Daoy (cell line): ENCODE measurements at places on chromosomes 11 and 22. TPM values are rescaled to one million over a fixed set of nuclear protein-coding genes. Genes with fewer than 3 reads are reported as not detected.

Gene SPATA19
- not detected in 2 replicates for total RNA-seq

- DNase-seq, result no peak
Observed at GRCh38 chr11:70509476-70509875, 111.1 kb downstream of the CTTN start.

GRCh38 chr22:17336061-17336460, 33.2 kb upstream of the CECR2 start:
- no peak for DNase-seq

Gene OR4C16
- total RNA-seq, result not detected in 2 replicates

GRCh38 chr22:45975164-45976161, 1.5 kb downstream of the WNT7B start:
- DNase-seq, result no peak

- no peak for DNase-seq
Observed at GRCh38 chr22:44182588-44183286, 2.0 kb downstream of the PARVG start.

Gene GRAMD1B
- 2.3 and 4.1 TPM in 2 replicates for total RNA-seq

DNA sequence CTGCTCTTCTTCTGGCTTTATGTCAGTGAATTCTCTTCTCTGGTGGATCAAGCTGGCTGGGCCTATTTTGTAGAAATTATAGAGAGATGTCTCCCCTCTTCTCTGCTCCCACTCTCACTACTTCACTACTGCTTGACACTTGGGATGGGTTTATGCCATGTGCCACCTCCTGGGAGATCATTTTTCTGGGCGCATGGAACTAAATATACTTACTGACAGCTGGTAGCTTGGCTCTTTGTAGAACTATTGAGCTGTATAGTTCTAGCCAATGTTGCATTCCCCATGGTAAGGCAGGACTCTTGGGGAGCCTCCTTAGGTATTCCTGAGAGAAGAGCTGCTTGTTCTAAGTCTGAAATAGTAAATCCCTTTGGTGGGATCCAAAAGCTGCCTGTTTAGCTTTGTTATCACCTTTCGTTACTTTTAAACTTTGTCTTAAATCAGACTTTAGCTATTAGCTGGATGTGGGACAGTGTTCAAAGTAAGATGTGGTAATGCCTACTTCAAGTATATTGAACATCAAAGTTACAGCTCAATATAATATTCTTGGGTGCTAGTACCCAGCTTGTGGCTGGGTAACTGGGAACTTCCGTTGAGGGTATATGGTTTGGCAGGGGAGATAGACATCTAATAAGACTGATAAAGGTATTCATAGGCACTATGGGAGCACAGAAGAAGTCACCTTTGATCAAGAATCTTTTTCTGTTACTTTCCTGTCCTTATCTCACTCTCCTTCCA, 87.5 kb upstream of the RRM1 start:
- DNase-seq, result no peak

DNA sequence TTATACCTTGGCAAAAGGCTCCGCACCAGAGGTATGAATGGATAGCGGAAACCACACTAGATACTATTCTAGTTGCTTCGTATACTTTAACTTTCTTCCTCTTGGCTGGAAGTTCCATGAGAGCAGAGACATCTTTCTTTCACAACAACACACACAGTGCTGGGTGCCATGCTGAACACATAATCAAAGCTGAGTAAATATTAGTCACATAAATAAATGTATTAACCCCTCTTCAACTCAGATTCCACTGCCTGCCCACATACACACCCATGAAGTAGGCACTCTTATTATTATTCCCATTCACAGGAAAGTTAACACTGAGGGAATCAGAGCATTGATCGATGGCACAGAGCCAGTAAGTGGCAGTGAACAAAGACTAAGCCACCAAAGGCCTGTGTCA, 35.4 kb downstream of the SPON1 start:
- no peak for DNase-seq

DNA sequence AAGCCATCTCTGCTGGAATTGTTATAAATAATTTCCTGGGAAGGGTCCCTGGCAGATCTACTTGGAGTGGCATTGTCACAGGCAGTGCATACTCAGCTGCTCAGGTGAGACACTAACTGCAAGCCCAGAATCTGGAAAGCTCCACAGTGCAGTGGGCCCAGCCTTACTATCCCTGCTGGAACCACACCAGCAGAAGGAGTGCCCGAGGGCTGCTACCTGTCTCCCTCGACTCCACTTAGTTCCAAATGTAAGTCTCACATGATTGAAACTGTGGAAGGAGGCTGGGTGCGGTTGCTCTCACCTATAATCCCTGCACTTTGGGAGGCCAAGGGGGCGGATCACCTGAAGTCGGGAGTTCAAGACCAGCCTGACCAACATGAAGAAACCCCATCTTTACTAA, 14.3 kb upstream of the SYVN1 start:
- no peak for DNase-seq

- DNase-seq, result no peak
Observed at GRCh38 chr11:113477321-113477720, 2.1 kb upstream of the DRD2 start.

GRCh38 chr11:790721-791564, 1.1 kb upstream of the CEND1 start:
- peak; percentile 52 for DNase-seq

- no peak for DNase-seq
Observed at GRCh38 chr11:65445604-65446445, 23.2 kb downstream of the NEAT1 start.

Gene HBG2
- not detected in 2 replicates for total RNA-seq

DNA sequence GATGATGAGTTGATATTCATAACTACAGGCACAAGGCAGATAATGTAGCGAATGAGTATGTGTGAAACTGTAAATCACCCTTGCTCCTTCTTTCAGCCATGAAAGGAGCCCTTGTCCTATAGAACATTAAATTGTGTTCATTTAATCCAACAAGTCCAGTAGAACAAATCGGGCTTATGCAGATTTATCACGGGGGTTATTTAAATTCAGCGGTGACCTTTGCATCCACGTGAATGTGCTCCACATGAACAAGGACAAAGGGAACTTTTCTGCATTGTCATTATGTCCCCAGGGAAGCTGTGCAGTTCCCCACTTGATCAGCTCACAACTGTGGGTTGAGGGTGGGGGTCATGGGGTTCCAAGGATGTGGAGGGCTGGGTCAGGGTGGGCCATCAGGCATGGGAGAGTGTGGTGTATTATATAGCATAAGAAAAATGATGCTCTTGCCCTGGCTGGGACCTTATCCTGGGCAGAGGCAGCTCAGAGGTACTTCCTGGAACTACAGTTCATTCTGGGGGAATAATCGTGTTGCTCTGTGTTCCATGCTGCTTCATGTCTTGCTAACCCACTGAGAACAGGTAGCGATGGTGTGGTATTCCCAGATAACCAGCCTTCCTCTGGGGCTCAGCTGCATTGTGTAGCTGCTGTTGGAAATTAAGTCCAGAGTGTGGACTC, 306.6 kb downstream of the FAT3 start:
- no peak for DNase-seq

Gene SLC17A6
- not detected in 2 replicates for total RNA-seq

Gene ZC3H12C
- total RNA-seq, result 3.8 and 4.0 TPM in 2 replicates

GRCh38 chr11:1223346-1224110, 662 bp downstream of the MUC5B start:
- no peak for DNase-seq

Gene BCO2
- total RNA-seq, result 0.11 TPM in 1 of 2 replicates, not detected in the other

GRCh38 chr11:44530413-44531115, 34.9 kb upstream of the CD82 start:
- DNase-seq, result peak; percentile 44

- DNase-seq, result no peak
Observed at GRCh38 chr11:75264356-75264755, 23.8 kb downstream of the TPBGL start.

DNA sequence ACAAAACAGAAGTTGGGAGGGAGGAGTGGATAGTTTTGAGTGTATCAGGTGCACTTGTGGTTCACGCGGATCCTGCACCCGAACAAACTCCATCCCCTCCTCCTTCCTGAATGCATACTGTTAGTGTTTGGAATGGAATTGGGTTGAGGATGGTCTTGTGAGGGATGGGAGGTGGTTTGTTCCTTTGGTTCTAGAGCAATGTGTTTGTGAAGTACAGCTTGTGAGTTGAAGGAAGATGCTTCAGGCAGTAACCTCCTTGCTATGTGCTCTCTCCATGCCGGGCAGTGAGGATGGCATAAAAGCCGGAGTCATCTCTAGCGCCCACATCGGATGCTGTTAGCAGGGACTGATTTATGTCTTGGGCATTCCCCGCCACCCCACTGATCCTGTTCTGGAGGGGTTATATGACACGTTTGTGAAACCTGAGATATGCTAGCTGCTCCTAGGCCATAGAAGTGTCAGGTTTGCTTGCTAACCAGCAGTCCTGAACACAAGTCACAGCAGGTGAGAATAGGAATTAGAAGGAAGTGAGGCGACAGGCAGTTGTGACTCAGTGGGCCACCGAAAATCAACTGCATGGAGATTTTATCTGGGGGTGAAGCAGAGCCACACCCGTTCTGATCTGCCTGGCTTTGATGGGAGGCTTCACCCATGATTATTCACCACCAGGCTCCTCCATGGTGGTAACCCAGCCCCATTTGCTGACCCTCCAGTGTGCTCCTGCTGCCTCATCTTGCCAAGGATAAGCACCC, 2.2 kb downstream of the BCR start:
- peak; percentile 78 for DNase-seq

DNA sequence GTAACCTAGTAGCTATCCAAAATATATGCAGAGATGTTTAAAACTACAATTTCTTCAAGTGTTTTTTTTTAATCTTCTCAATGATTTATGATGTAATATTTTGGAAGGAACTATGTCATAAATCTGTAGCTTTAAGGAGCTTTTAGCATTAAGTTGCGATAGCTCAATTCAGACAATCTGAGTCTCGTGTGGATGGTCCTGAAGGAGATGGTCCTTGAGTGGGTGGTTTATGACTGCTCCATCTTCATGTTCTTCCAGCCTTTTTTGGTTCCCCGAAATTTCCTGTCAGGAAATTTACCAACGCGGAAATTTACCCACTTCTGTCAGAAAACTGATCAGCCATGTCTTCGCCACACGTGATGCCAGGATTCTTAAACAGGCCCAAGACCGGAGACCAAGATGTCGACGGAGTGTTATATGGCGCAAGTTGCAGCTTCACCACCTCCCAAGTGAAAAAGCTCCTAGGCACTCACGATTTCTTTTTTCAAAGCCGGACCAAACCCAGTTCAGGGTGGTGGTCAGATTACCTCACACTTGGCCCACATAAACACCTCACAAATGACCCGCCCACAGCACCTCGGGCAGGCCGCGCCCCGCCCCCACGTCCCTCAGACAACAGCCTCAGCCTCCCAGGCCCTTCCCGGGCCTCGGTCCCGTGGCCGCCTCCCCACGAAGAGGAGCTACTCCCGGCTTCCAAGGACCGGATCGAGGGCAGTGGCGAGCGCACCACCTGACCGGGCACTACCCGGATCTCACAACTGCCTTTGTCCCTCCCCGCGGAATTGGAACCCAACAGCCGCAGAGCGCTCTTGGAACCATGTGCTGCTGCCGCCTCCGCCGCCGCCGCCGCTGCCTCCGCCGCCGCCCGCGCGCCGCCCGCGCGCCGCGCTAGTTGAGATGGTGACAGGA, at the start of gene MORC2:
Gene MORC2, minus strand, starts transcription at position 760 of the 909 bp plus-strand sequence. CDS start 885 bp downstream, outside the sequence.
- DNase-seq, result peak; percentile 57

Gene FJX1
- total RNA-seq, result 24.2 and 29.4 TPM in 2 replicates
